CD4-positive, alpha-beta T cell treated with Interleukin-6 at 100 ng/mL for 8 hours (primary cell): ENCODE measurements at places on chromosomes 6 and 20.
A peak's percentile ranks its signal among the peaks of the same experiment; 100 is the strongest.

- no peak for DNase-seq
These were observed 70.4 kb downstream of the JAG1 start for GRCh38 chr20:10603378-10603777.

- no peak for DNase-seq
These were observed 77.1 kb downstream of the FBXO5 start for GRCh38 chr6:152905551-152906299.

- DNase-seq = no peak
These were observed 158.1 kb downstream of the QKI start for GRCh38 chr6:163572612-163573011.

DNA sequence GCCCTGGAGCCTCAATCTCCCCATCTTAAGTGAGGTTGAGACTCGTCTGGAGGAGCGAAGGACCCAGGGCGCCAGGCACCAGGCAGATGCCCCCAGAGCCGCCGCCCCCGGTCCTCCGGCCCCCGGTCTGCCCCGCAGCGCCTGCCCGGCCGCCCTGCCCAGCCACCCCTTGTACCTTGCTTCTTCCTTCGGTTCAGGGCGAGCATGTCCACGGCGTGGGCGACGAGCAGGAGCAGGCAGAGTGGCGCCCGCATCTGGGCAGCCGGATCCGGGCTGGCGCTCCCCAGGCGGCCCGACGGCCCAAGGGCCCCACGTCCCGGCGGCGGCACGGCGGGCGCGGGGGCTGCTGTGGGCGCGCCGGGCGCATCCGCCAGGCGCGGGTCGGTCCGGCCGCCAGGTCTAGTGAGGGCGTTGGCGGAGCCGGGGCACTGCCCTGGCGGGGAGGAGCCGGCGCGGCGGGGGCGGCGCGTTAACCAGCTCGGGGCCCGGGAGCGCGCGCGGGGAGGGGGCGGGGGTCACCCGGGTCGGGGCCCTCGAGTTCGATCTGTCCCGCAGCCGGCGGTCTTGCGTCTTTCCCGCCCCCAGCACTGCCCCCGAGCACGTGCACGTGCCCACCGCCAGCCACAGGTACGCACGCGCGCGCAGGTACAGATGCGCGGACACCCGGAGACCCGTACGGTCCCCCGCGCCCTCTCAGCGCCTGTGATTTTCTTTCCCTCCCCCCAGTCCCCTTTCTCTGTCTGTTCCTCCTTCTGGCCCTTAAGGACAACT is at the start of gene RSPO4:
TSS of gene RSPO4 (minus strand) at position 401 of the 771 bp plus-strand sequence. CDS start at position 254, 147 bp downstream.
- no peak for DNase-seq

DNA sequence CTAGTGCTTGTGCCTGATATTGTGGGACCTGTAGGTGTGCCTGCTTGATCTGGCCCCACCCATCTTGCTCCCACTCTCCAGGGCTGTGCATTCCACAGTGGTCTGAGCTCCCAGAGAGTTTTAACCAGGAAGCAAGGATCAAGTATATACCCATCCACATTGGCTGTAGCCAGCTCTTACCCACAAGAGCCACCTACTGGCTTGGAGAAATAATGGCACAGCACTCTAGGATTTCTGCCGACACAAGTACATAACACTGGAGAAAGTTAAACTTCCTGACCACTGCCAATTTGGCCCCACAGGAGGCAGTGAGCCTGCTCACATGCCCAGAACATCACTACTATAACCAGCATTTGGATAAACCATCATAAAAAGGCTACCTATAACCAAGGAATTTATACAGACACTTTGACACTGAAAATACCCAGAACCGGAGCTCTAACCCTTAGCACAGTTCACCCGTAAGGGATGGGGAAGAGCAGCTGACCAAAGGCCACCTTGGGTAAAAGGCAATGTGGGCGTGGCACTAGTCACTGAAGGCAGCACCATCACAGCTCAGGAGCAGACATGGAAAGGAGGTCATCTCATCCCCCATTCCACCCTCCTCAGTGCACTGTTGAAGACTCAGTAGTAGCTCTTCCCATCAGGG is 440.4 kb downstream of the BTBD3 start:
- no peak for DNase-seq

GRCh38 chr6:106360989-106361430 is 493 bp downstream of the CRYBG1 start:
- DNase-seq = peak; percentile 2

DNA sequence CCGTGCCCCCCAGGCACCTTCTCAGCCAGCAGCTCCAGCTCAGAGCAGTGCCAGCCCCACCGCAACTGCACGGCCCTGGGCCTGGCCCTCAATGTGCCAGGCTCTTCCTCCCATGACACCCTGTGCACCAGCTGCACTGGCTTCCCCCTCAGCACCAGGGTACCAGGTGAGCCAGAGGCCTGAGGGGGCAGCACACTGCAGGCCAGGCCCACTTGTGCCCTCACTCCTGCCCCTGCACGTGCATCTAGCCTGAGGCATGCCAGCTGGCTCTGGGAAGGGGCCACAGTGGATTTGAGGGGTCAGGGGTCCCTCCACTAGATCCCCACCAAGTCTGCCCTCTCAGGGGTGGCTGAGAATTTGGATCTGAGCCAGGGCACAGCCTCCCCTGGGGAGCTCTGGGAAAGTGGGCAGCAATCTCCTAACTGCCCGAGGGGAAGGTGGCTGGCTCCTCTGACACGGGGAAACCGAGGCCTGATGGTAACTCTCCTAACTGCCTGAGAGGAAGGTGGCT is 960 bp downstream of the TNFRSF6B start:
- DNase-seq = no peak

GRCh38 chr20:44703183-44703925 is 11.8 kb upstream of the CCN5 start:
- DNase-seq = no peak

DNA sequence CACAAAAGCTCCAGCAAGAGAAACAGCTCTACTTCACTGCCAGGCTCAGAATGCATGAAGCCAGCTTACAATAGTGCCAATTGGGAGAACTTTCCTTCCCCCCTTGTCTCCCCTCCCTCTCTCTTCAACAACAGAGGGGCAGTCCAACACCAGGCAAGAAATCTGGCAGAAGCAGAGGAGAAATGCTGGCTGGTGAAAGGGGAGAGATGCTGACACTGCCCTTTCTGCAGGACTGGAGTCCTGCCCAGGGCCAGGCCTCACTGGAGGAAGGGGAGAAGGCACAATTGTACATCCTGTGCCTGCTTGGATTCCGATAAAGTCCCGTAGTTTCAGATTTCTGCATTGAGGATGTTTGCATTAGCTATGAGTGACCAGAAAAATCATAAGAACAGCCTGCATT is 148.6 kb downstream of the LRRC1 start:
- DNase-seq = no peak

DNA sequence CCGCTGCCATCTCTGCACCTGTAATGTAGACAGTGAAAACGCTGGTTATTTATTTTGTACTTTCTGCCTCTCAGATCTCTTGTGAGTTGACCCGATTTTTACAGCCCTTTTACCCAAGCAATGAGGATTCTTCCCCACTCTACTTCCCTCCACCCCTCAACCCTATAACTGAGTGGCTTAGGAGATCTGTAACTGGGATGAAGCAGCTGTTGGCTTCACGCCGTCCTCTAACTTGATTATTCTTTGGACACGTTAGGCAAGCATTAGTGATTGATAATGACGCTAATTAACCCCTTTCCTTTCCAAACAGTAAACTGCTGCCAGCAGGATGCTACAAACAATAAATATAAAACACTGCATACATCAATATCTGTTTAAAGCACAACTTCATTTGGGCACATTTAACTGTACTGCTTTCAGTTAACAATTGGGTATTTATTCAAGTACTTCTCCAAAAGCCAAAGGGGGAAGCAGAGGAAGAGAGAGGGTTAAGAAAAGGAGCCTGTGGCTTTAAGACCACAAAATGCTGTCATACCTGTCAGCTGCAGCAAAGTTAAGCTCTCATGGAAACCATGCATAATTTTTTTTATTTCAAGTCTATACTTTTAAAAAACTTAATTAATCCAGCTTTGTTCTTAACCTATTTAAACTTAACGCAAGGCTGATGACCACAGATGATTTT is 21.2 kb downstream of the TFAP2A start:
- DNase-seq = no peak

DNA sequence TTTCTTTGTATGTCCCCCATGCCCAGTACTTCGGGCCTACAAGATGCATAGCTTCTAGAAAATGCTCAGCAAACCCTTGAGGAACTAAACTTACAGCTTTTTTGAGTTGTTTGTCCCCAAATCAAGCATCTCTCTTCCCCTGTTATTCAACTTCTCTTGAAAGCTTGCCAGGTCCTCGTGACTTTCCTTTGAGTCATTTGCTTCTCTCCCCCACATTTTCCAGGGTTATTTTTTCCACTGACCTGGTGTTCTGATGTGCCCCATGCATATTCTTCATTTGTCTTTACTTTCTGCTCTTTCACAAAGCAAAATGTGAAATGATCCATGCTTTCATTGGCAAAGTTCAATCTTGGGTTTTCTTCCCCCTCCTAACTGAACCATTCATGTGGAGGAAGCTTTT is 204.8 kb downstream of the TFAP2A start:
- no peak for DNase-seq

DNA sequence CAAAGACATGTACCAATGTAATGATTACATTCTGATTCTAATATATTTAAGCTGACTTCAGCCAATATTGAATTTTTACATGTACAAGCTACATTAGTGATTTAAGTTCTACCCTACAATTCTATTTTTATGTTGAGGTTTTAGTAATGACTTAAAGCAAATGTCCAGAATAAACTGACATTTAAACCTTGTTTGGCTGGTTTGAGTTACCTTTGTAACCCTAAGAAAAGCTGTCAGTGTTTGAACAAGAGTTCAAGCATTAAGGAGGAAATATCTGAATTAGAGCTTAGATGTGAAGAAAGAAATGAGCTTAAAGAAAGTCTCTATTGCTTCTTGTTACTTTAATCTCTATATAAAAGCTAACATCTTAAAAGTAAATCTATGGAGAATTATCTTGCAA is 710.6 kb upstream of the EPHA7 start:
- no peak for DNase-seq

DNA sequence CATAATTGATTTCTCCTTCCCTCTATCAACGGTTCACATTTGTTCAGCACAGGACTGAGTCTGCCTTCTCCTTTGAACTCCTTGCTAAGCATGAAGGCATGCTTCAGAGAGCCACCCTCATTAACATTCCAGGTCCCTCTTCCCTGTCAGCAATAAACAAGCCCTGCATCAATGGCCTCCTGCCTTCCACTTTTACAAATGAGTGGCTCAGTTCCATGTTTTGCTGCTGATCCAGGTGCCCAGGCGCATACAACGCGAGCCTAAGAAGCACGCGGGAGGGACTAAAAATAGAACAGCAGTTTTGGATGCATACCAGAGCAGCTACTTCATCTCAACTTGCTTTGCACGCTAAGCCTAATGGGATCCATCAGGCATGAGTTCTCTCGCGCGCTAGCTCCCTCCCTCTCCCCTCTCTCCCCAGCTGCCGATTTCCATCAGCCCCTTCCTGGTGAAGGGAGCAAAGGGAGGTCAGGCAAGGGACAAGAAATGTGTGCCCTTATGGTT is 53.4 kb downstream of the TRAF3IP2 start:
- no peak for DNase-seq

DNA sequence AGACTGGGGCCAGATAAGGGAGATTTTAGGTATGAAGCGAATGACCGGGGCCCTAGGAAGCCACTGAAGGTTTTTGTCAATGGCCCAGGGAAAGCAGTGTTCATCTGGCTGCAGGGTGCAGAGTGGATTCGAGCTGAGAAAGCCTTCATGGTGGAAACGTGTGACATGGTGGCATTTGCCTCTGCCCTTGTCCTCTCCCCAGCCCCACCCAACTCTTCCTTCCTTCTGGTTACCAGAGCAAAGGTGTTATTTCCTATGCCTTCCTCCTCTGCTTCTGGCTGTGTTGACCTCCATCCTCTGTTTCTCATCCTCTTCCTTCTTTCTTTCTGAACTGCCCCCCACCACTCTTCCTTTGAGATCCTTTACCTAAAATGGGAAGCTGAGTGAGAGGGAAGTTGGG is 195.1 kb upstream of the SUPT3H start:
- no peak for DNase-seq
